Mucosa of descending colon (tissue), 3 donors: ENCODE measurements at places on chromosomes 5 and 9. TPM values are rescaled to one million over a fixed set of nuclear protein-coding genes. Genes with fewer than 3 reads are reported as not detected.
A peak's percentile ranks its signal among the peaks of the same experiment; 100 is the strongest.

DNA sequence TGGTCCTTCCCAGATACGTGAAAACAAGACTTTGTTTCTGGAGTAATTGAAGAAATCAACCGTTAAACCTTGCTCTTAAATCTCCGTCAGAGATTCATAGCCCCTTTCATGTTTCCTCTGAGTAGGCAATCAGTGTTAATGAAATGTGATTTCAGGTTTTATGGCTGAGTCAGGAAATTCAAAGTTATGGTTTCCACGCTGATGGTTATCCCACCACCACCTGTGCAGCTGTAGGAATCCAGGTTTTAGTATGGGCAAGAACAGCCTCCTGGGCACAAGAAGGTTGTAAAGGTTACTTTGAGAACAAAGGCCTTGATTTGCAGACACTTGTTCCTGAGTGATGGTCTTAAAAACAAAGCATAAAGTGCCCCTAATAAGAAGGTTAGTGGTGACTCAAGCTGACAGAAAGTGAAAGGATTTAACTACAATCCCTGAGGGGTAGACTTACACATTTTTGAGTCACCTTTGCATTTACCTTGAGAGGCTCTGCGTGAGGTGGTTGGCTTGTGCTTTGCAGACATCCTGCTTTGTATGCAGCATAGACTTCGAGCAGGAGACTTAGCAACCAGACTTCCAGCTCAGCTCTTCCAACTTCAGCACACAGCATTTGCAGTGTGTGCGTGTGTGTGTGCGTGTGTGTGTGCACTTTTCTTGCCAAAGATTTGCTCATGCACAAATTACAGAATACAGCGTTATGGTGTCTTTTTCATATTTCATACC, 159.6 kb downstream of the TLE4 start:
- no peak for DNase-seq

DNA sequence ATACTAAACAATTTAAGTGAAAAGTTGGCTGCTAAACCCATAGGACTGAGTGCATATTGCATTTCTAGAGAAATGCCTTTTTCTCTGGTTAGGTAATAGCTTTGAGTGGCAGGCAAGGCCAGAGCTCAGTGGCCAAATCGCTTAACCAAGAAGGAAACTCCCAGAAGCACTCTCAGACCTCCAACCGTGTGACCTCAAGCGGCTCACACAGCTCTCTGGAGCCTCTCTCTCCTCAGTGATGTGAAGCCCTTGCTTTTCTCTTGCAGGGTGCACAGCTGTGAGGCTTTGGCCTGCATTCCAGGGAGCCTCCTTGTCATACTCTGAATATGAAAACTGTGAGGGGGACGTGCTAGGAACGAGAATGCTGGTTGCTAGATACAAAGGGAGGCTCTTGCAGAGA, 106.7 kb downstream of the INSYN2B start:
- DNase-seq = no peak

- no peak for DNase-seq
These were observed 163.9 kb upstream of the RASA1 start for GRCh38 chr5:87103616-87104287.

DNA sequence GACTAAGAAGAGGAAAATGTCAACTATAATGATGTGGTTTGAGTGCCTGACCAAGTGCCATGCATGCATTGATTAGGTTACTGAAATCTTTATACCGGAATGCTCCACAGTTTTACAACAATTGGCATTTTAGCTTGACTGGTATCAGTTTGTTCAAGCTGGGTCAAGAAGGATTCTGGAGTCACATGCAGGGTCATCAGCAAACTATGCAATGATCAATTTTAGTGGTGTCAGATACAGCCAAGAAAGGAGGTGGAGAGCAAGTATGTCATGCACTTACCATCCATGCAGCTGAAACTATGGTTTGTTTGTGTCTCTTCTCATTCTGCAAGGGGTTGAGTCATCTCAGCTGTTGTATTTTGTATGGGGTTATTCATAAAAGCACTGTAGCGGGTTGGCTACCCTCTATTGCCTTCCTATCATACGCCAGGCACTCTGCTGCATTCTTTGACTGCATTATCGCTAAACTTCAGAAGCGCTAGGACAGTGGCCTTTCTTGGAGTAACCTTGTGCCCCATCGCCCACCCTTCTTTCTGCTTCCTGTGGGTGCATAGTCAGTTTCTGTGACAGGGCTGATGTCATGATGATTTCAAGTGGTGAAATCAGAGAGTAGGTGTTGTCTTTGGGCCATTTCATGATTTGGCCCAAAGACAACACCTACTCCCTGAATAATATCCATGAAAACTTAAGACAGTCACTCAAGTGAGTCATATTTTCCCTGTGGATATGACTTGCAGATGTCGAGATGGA, 145.4 kb downstream of the MTX3 start:
- no peak for DNase-seq

DNA sequence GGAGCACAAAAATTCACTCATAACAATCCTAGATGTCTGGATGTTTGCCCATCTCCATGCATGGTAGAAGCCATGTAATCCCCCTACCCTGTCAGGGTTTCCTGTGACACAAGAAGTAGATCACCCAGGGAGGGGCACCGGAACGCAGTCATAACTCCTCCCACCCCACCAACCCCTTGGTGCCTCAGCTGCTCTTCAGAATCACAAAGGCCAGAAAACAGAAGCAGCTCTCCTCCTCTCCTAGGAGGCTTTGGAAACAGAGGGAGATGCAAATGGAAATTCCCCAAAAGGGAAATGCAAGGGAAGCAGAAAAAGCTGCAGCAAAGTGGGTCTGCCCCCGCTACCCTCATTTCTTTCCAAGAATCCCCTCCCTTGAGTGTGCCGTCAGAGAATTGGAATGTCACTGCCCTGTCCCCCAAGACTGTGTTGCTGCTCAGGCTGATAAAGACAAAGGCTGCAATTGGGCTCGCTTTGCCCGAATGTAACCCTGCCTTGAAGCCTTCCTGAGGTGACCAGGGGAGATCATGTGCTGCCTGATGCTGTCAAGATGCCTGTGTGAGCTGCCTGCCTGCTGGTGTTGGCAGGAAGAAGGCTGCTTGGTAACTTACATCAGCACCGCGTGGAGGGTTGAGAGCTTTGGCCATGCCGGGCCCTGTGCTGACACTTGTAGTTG, 65.5 kb upstream of the ABCA1 start:
- peak; percentile 57 for DNase-seq

DNA sequence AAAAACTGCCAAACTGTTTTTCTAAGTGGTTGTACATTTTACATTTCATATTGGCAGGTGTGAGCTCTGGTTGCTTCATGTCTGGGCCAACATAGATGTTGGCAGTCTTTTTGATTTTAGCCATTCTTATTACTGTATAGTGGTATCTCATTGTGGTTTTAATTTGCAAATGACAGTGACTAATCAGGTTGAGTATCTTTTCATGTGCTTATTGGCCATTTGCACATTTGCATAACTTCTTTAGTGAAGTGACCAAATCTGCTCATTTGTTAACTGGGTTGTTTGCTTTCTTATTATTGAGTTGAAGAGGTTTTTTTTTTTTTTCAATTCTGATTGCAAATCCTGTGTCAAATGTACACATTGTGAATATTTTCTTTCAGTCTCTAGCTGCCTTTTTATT, 36.9 kb upstream of the MSX2 start:
- no peak for DNase-seq

DNA sequence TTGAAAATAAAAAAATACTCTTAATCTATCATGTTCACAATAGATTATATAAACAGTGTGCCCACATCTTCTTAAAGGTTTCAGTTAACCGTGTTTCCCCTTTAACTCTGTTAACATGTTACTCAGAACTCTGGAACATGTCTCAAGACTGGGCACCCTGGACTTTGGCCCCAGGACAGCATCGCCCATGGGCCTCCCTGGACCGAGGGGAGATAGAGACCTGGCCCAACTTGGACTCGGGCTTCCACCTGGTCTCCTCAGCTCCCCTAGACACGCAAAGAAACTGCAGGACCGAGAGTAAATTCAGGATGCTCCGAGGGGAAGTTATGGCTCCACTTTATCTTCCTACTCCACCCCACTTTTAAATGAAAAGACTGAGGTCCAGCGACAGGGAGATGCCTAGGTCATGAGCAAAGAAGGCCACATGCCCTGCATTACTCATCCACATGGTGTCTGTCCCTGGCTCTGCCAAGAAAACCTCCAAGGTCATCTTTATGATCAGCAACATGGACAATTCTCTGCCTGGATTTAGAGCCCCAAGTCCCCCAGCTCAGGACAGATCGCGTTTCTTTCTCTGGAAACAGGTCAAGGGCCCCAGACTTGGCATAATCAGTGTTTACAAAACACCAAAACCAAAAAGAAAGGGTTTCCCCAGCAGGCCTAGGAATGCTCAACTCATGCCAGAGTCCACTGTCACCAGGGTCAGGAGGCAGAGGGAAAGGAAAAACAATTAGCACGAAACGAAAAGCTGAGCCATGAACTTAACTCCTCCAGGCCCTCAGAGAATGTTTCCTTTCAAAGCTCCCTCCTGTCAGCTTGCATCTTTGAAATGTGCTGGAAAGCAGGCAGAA, 17.4 kb downstream of the GPX3 start:
- no peak for DNase-seq

- no peak for DNase-seq
These were observed 10.0 kb downstream of the LCP2 start for GRCh38 chr5:170287532-170287931.

- no peak for DNase-seq
These were observed 41.7 kb upstream of the TJP2 start for GRCh38 chr9:69132361-69132760.

GRCh38 chr5:72662305-72662704, 154.2 kb upstream of the TNPO1 start:
- no peak for DNase-seq

DNA sequence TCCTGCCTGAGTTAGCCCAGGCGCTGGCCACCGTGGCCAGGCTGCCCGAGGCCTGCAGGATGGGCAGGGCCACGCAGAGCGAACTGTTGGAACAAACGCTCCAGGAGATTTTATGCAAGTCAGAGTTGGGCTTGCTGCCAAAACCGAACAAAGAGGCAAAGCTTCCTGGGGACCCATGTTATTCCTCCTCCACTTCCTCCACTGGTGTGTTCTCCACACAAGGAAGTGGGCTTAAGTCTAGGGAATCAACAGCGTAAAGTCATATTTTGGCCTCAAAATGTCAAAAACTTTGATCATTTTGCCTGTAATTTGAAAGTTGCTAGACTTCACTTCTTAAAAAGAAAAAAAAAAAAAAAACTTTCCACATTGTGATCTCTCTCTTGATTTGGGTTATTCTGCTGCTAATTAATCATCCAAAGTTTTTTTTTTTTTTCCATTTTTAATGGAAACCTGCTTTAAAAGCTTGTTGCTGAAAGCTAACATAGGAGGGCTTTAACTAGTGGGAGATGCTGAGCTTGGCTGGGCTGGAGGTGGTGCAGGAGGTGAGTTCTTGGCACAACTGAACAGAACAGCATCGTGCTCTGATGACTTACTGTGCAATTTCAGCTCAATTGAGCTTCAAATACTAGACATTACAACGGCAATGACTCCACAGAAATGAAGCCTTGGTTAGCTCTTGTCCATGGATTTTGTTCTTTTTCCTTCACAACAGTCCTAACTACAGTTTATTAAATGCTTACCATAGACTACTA, 73.0 kb downstream of the PTPDC1 start:
- peak; percentile 64 for DNase-seq

- no peak for DNase-seq
These were observed 61.5 kb downstream of the MAMDC2 start for GRCh38 chr9:70105147-70105546.

DNA sequence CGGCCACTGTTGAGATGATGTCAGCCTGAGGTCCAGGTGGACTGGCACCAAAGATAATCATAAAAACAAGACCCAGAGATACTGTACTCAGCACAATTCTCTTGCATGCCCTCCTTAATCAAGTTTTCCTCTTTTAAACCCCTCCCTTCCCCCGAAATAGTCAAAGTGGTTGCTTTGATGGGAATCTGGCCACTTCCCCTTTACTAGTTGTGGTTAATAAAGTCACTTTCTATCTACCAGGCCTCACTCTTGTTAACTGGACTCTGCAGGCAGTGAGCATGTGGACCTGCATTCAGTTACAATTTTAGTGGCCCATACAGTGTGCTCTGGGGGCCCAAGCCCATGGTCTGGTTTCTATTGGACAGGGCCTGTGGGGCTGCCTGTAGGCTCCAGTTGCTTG, 17.5 kb downstream of the FBP2 start:
- no peak for DNase-seq

DNA sequence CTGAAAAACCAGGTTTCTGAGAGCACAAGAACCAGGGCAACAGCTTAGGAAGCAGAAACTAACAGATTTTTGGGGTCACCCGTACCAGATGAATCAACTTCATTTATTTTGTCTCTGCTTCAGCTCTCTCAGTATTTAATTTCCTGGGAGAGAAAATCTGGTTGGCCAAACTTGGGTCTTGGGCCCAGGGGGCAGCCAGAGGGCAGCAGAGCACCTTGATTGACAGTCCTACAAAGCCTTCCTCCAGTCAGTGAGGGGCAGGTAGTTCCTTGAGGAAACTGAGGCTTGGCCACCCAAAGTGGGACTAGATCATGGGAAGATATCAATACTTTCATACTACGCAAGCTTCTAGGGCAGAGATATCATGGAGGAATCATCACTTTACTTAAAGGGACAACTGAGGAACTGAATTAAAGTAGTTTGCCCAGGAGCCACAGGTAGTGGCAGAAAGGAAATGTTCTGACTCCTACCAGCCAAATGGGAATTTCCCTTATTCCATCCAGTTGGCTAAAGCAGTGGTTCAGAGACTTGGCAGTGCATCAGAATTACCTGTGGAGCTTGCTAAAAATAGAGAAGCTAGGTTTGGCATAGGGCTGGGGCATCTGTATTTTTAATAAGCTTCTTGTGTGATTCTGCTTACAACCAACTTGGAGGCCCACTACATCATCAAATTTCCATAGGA, 21.5 kb upstream of the ARHGAP26 start:
- DNase-seq = no peak

DNA sequence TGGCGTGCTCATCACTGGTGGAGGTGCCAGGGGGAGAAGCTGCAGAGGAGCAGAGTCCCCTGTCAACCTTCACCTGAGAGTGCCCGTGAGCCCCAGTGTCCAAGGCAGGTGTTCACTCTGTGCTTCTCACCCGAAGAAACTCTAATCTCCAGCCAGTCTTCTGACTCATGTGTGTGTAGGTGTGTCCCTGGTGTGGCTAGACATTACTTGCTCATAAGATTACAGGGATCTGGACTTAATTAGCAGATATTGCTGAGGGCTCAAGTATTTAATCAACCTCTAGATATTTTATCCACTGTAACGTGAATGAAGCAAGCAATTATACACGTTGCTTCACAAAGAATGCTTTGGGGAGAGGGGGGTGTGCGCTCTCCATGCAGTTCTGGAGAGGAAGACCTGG, 72.5 kb downstream of the MED10 start:
- no peak for DNase-seq

- peak; percentile 58 for DNase-seq
These were observed 98.4 kb downstream of the FGF1 start for GRCh38 chr5:142587354-142587965.

- DNase-seq = no peak
These were observed 160.6 kb downstream of the KIAA0825 start for GRCh38 chr5:94457788-94458187.

The ANKRD31 gene
- total RNA-seq = 0.14 TPM

The C5orf47 gene
- total RNA-seq = not detected

The DPP7 gene
- total RNA-seq = 51.5 TPM

The S100Z gene
- total RNA-seq = 0.78 TPM

The PCAT7 gene
- 0.60 TPM for total RNA-seq

The FYB1 gene
- total RNA-seq = 19.4 TPM

The STX17 gene
- 52.8 TPM for total RNA-seq

The C8G gene
- 15.4 TPM for total RNA-seq

The KIF4B gene
- total RNA-seq = not detected

The MLANA gene
- not detected for total RNA-seq

The RCL1 gene
- total RNA-seq = 13.3 TPM

The MED27 gene
- total RNA-seq = 16.3 TPM

The TMEFF1 gene
- not detected for total RNA-seq
